ENCODE measurements at places on chromosomes 4 and X.

DNA sequence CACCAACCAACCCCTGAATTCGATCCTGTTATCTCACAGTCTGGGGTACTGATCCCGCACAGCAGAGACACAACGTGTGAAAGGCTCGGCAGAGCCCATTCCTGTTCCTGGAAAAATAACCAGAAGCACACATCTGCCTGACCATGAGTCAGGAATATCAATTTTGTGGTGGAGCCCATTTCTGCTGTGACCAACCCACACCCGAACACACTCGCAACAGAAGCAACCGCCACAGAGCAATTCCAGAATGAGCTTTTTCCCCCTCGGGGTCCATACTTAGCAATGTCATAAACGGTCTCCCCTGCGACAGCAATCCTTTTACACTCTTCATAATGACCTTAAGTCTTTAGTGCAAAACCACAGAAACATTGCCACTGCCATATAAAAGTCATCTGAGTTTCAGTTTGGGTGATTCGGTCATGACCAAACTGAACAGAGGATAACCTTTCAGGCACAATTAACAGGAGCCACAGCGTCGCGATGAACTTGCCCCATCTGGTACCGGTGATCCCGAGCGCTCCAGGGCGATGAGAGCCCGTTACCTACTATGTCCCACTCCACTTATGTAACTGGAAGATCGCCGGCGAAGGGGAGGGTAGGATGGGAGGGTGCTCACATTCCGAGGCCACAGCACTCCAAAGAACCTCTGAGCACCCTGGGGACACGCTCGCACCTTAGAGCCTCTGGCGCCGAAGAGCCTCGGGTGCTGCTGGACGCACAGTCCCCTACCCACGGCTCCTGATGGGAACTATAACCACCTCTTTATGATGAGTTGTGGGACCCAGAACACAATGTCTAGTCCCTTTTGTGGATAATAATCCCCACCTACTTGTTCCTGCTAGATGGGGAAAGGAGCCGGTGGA is 1.1 kb downstream of the MECP2 start:
- DNase-seq = no peak

GRCh38 chrX:31969714-31970113 is 897.9 kb upstream of the FTHL17 start:
- DNase-seq = no peak

- DNase-seq = no peak
These were observed 59.3 kb upstream of the SOD3 start for GRCh38 chr4:24736066-24736465.

- no peak for DNase-seq
These were observed 111.5 kb downstream of the MID1 start for GRCh38 chrX:10508891-10509290.

DNA sequence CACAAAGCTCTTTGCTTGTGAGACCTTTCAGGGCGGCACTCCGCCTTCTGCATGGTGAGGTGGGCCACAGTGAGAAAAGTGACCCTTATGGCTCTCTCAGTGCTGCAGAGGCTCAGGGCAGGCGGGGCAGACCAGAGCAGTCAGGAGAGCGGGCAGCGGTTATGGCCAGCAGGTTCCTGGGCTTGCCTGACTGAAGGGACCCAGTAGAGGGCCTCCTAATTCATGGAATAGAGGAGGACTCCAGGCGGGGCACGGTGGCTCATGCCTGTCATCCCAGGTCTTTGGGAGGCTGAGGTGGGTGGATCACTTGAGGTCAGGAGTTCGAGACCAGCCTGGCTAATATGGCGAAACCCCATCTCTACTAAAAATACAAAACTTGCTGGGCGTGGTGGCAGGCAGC is 91.4 kb downstream of the CLNK start:
- no peak for DNase-seq

DNA sequence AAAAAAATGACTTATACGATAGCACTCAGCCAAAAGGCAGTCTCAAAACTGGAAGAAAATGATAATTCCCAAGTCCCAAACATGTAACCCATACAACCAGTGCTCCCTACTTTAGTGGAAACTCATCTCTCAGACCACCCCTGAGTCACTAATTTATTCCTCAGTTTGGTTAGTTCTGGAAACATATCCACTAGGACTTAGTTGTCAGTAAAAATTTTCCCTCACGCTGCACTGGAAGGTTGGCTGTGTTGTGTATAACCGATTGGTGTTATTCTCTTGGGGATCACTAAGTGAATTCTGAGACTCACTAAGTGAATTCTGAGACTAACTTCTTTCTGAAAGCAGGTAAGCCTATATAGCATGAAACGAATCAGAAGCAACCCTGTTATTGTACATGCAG is 48.5 kb upstream of the GAB1 start:
- DNase-seq = no peak

- no peak for DNase-seq
These were observed 66.3 kb upstream of the MAD2L1 start for GRCh38 chr4:120132935-120133334.

- no peak for DNase-seq
These were observed 7.7 kb downstream of the OCIAD2 start for GRCh38 chr4:48898733-48899431.

DNA sequence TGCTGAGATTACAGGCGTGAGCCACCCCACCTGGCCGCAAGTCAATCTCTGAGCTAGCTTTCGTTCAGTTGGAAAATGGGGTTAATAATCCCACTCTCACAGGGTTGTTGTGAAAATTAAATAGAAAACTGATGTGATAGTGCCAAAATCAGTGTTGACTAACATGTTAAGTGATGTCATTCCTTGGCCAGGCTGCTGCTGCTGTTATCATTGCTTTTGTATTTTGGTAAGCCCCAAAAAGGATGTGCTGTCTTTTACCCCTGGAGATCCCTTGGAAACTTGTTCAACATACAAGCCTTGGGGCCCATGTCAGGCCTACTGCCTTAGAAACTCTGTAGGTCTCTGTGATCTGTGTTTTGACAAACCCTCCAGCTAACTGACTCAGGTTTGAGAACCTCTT is 106.3 kb downstream of the AFF1 start:
- DNase-seq = no peak

DNA sequence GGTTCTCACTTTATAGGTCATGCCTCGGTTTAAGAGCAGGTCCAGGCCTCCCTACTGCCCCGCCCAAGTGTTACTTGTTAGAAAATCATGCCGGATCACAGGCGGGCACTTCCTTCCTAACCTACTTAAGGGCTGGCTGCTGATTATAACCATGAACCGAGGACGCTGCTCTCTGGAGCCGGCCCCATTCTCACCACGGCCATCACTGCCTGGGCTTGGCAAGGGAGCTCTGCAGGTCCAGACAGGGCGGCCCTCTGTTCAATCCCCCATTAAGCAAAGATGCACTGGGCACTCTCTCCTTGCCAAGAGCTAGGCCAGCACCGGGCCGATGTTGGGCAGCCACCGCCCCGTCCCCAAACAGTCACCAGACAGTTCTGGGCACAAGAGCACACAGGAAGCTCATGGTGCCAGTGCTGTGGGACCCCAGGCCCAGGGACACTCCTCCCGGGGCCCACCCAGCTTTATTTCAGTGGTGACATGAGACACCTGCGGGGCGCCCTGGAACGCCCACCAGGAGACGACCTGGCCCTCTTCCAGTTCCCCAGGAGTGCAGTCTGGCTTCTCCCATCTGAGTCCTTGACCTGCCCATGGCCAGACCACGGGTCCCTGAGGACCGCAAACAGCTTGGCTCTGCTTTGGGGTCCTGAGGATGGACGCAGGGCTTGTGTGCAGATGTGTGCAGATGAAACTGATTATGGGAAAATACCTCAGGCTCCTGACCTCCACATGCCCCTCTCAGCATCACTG is 44.0 kb downstream of the ABLIM2 start:
- no peak for DNase-seq

DNA sequence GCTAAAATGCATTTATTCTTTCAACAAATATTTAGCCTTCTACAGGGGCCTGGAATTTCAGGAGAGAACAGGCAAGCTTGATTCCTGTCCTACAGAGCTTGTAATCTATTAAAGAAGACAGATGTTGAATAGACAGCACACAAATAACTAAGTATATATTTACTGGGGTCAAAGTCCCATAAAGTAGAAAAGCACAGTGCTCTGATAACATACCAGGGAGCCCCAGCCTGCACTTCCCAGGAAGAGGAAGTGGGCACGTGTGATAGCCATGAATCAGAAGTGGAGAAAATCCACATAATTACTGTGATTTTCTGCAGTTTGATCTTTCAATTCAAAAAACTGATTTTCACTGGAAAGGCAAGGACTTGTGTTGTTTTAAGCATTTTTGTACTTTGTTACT is 129.1 kb downstream of the EGF start:
- DNase-seq = no peak

- no peak for DNase-seq
These were observed 83.4 kb upstream of the SHISA3 start for GRCh38 chr4:42313872-42314271.

DNA sequence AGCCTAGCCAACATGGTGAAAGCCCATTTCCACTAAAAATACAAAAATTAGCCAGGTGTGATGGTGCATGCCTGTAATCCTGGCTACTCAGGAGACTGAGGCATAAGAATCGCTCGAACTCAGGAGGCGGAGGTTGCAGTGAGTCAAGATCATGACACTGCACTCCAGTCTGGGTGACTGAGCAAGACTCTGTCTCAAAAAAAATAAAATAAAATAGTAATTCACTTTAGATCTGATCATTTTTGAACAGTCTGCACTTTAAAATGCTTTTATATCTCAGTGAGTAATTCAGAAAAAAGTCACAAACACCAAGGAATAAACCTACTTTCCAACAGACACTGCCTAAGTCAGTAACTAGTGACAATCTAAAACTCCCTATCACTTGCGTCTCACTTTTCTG is 25.6 kb upstream of the CORIN start:
- DNase-seq = no peak

GRCh38 chr4:102862016-102862415 is 6.8 kb upstream of the CISD2 start:
- DNase-seq = no peak

GRCh38 chr4:94653984-94654609 is 103.7 kb upstream of the BMPR1B start:
- no peak for DNase-seq

- DNase-seq = no peak
These were observed 71.3 kb downstream of the SLC9A7 start for GRCh38 chrX:46687619-46688018.

DNA sequence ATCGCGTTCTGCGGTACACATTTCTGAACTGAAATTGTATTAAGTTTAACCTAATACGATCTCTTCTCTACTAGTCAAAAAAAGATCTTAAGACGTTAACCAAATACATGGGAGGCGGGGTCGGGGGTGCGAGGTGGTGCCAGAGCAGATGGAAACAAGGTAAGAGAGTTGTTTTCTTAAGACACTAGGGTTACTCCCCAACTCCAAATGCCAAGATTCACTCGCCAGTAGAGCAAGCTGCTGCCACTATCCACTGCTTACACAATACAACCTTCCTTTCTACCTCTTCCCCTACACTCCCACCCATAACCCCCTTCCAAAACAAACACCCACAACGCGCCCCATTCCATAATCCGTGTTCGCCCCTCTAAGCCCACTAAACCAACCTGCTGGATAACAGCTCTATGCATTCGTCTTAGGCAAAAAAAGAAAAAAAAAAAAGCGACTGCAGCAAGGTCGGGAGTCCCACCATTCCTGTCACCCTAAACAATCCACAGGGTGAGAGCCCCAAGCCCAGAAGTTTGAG is 1.3 kb downstream of the LCORL start:
- no peak for DNase-seq

- no peak for DNase-seq
These were observed 4.8 kb downstream of the PROM1 start for GRCh38 chr4:16079046-16079445.

GRCh38 chrX:115189110-115189509 is at the start of gene RBMXL3:
Gene RBMXL3 (plus strand): TSS chrX:115189410. CDS start chrX:115189442, 32 bp downstream.
- no peak for DNase-seq

GRCh38 chrX:100584611-100585010 is at the start of gene TNMD:
Gene TNMD (plus strand): TSS chrX:100584936. CDS start chrX:100585019, 83 bp downstream.
- DNase-seq = no peak

DNA sequence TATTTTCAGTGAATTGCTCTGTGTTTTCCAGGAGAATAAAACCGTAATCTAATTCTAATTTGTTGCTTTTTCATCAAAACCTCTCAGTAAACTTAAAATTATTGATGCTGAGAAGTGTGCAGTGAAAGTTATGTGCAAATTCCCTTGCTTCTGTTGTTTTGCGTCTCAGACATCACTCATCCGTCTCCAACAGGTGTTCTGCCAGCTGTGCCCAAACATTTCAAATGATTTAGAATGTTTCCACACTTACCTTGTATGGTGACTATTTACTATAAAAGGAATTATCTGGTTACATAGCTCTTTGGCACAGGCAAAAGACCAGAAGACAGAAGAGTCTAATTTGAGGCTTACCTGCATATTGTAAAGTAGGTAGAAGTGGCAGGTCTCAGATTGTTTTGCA is 184.0 kb downstream of the BMPR1B start:
- no peak for DNase-seq

DNA sequence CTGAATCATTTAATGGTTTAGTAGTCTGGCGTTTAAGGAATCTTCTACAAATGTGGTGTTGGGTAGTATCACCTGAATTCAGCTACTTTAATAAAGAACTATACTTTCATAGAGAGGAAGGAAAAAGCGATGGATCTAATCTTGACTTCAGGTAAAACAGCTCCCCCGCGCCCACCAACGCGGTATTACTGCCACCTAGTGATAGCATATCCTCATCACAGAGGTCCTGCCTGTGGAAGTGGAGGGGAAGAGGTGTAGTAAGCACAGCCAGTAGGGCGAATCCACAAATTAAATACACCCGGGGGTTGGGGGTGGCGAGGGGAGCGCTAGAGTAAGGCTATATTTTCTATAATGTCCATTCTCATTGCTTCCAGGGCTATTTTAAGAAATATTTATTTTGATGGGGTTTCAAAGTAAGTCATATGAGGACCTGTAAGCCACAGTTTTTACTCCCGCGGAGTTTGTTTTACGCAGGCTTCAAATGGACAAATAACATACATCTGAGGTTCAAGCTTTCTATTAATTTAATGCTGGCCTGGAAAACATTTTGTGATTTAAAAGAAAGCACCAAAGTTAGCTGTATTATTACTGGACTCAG is 8.3 kb upstream of the DAPP1 start:
- DNase-seq = peak; percentile 36

DNA sequence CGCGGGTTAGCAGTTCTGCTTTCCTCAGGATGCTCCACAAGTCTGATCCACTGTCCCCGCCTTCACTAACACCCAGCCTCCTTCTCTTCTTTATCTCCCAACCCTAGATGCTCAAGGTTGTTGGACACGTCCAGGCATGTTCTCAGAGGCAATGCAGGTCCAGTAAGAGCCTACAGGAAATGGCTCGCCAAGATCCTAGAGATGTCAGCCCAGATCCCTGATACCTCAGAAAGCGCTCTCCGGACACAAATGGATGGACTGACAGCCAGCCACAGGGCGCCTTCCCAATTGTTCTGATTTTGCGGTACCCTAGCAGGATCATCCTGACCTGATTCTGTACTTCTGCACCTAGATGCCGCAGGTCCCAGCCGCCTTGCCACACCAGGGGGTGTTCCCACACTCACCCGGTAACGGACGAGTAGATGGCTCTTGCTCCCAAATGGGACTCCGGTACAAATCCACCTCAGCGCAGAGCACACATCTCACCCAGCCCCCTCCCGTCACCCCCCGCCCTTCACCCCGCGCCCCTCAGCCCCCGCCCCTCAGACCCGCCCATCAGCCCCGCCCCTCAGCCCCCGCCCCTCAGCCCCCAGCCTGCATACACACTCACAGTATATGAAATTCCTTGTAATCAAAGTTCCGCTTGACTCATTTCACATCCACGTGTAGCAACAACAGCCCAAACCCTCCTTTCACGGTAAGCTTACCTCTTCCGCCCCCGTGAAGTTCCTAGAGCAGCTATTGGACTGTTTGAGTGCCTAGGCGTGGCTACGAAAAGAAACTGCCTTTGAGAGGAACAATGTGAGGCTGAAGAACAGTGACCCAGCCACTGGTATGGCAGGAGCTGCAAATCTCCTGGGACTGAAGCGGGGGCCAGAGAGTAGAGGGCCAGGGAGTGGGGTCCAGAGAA is at the start of gene EDA2R:
TSS of gene EDA2R (minus strand) at position 488 of the 910 bp plus-strand sequence. CDS start 23,058 bp downstream, outside the sequence.
- no peak for DNase-seq
